ENCODE measurements at places on chromosomes 13 and 19.

GRCh38 chr13:113804703-113805430 is 45.8 kb downstream of the TMEM255B start:
- no peak for DNase-seq

GRCh38 chr13:106101201-106101600 is 434.3 kb downstream of the EFNB2 start:
- no peak for DNase-seq

GRCh38 chr19:20964798-20965197 is 41.7 kb downstream of the ZNF85 start:
- DNase-seq: no peak

DNA sequence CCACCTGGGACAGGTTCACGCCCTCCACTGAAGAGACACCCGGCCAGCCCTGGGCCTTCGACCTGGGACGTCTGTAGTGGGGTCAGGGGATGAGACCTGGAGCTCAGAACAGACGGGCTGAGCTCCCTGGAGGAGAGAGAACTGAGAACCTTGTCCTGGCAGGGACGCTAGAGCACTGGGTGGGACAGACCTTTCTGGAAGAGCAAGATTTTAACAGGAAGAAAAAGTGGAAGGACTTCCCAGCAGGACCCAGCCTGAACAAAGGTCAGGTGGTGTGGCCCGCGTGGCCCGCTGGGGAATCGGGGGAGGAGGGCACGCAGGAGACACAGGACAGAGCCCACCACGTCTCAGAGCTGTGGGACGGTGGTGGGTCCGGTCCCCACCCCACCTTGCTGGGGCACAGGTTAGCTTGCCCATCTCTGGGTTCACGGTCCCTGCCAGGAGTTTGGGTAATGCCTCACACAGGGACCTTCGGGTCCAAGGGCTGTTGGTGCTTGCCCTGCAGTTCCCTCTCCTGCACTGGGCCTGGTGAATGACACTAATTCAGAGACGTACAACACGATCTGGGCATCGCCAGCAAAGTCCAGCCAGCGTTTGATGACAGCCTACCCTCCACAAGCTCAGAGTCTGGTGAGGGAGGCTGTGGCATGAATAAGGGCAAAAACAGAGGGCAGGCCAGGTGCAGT is 1.2 kb upstream of the EFNA2 start:
- no peak for DNase-seq

DNA sequence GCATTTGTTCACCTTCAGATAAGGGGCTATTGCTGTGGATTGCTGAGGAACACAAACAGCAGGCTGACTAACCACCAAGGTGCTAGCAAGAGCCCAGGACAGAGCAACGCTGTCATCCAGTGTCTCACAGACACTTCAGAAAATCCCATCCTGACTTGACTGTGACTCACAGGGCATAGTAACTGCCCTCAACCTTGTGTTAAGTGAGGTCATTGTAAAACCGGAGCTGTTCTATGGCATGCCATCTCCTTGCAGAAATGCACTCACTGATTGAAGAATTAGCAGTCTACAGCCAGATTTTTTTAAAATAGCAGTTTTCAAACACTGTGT is 51.1 kb downstream of the TNFRSF19 start:
- DNase-seq: no peak

DNA sequence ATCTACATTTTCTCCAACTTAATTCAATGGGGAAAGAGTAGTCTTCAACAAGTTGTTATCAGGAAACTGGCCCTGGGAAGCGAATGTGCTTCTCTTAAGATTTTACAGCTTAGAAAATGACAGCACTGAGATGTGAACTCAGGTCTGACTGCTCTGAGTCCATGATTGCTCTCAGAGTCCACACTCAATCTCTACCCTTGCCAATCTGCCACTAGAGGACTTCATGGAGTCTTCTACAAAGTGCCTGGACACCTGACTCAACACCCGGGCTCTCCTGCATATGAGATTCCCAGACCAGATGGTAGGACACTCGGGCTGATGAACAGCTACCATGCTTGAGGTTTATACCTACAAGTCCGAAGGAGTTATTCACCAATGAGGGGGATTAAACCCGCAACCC is 74.8 kb downstream of the ABCC4 start:
- no peak for DNase-seq

- DNase-seq: no peak
Observed at GRCh38 chr13:43773602-43774001, 13.2 kb downstream of the ENOX1 start.

DNA sequence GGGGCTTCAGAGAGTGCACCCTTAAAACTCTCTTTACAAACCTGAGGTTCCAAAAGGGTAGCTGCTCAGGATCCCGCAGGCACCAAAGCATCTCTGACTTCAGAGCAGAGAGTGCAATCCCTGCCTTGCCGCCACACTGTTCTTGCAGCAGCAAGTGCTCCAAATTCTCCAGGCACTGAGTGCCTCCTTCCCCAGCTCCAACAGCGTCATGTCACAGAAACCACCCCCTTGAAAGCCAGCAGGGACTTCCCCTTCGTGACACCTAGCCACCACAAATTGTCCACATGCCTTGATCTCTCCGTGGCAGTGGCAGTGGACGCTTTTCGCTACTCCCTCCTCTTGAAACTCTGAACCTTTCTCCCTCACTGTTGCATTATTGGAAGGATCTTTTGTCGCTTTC is 39.9 kb downstream of the MBNL2 start:
- no peak for DNase-seq

DNA sequence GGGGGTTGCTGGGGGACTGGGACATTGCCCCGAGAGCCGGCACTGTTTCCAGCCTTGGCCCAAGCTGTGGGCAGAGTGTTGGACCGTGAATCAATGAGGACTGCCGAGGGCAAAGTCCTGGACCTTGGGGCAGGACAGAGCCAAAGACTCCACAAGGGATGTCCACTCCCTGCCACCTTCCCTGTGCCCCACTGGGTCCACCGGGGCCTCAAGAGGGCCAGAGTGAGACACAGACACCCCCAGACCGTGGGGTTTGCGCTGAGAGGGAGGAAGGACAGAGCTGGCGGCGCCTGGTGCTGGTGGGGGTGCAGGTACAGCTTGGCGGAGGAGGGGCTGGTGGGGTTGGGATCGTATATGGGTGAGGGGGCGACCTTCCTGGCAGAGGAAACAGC is 11.8 kb downstream of the MAST3 start:
- no peak for DNase-seq

DNA sequence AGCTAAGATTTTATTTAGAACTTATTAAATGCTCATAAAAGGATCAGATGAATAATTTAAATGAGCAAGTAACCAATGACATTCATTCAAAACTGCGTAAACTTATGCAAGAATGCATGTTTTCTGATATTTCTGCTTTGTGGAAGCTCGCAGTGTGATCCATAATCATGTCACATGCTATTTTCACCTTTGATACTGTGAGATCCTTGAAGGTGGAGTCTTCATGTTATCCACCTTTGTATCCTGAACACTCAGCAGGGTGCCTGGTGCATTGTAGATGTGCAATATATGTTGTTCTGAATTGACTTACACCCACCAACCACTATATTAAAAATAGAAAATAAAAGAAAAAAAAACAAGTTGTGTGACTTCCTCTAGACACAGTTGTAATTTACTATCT is 333.5 kb downstream of the DCT start:
- DNase-seq: no peak

DNA sequence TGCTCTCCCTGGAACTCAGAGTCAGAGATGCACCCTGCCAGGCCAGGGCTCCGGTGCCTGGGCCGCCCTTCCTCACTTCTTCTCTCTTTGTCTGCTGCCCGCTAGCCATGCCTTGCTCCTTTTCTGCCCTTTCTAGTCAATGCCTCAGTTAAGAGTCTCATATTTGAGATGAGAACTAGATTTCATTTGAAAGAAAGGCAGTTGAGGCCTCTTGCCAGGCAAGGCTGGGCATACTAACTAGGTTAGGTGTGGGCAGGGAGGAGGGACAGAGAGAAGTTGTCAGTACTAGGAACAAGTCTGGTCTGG is 341.6 kb downstream of the DNAJC15 start:
- DNase-seq: no peak

GRCh38 chr19:32303193-32303592 is 42.2 kb upstream of the ZNF507 start:
- DNase-seq: no peak

- DNase-seq: peak; percentile 37
Observed at GRCh38 chr13:98839856-98840769, 87.6 kb upstream of the SLC15A1 start.

DNA sequence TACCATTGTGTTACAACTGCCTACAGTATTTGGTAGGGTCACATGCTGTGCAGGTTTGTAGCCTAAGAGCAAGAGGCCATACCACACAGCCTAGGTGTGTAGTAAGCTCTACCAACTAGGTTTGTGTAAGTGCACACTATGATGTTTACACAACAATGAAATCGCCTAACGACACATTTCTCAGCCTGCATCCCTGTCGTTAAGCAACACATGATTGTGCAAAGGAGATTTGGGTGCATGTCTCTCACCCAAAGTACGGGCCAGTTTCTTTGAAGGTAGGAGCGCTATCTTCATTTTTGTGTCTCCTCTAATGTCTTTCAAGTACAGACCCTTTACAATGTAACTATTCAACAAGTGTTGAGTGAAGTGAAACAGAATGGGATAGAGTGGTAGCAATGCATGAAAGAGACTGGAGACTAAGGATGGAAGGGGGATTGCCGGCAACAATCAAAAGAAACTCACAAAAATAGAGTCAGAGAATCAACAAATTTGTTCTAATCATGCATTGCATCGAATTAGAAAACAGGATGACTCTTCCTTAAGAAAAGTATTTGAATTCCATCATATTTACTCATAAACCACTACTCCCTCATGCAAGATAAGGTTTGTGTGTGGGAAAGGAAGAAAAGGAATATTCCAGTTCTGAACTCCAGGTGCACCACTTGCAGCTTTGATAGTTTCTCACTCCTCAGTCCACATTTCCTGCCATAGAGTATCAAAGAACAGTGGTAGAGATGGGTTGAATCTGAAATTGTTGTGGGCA is 60.2 kb upstream of the TNFRSF19 start:
- DNase-seq: no peak

DNA sequence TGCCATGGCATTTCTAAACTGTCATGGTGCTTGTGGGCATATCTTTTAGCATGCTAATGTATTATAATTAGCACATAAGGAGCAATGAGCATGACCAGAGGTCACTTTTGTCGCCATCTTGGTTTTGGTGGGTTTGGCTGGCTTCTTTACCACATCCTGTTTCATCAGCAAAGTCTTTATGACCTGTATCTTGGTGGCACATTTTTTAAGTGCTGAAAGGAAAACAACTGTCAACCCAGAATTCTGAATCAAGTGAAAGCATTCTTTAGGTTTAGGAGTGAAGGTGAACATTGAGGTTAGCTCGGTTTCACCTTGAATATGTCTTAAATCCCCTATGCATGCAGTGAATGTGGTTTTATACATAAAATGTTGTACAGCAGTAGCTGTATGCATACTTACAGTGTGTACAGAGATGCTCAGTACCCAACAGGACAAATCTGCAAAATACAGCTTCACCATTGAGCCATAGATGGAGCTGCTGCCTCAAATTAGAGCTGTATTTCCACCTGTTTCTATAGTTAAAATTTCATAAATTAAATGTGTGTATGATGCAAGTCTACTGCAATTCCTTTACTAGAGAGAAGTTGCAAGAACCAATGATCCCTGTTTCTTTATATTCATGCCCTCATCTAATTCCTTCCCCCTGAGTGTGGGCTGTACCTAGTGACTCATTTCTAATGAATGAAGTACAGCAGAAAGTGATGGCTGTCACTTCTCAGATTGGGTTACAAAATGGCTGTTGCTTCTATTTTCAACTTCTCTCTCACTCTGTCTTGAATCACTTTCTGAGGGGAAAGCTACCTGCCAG is 25.2 kb upstream of the IGSF23 start:
- no peak for DNase-seq

Data from activated CD4-positive, CD25-positive, alpha-beta regulatory T cell treated with anti-CD3 and anti-CD28 coated beads, Interleukin-2, amount 50 U/mL, for 72 hours (primary cell).